SK-N-MC (cell line): ENCODE measurements at places on chromosomes 12 and 14.

DNA sequence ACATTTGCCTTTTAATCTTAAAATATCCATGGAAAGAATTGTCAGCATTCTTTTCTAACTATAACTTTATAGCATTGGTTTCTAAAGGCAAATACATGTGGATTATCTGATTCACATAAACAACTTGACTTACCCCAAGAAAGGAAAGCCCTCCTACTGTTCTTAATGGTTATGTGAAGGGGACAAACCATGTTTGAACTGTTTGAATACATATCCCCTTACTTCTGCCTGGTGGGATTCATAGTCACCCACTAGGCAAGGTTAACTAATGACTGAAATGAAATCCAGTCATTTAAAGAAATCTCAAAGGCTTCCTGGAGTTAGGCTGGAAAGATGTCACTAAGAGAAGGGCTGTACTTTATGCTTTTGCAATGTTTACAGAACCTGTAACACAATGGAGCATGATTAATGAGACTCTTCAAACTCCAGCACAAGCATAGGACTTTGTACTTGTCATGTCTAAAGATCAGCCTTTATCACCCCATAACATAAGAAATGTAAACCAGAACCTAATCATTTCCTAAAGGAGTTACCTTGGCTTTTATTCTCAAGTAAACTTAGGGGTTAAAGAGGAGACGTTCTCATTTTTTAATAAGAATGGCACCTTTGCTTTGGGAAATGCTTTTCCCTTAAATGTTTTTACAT lies 10.2 kb upstream of the FLRT2 start:
- no peak for DNase-seq

- DNase-seq: no peak
These were observed 11.9 kb downstream of the PPP1R36 start for GRCh38 chr14:64561631-64562030.

DNA sequence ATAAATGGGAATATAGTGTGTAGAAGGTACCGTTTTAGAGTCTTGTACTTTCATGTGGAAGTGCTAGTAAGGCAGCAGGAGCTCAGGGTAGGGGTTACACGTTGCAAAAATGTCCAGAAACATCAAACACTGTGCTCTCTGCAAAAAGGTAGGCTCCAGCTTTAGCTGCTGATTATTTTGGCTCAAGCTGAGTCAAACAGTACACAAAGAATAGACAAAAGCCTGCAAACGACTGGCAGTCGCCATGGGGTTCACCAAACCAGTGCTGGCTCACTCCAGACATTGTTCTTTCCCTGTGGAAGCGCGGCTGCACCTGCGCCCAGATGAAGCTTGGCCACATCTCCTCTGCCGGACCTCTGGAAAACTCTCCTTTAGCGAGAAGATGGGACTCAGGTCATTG lies 45.3 kb upstream of the NAA30 start:
- DNase-seq: no peak

DNA sequence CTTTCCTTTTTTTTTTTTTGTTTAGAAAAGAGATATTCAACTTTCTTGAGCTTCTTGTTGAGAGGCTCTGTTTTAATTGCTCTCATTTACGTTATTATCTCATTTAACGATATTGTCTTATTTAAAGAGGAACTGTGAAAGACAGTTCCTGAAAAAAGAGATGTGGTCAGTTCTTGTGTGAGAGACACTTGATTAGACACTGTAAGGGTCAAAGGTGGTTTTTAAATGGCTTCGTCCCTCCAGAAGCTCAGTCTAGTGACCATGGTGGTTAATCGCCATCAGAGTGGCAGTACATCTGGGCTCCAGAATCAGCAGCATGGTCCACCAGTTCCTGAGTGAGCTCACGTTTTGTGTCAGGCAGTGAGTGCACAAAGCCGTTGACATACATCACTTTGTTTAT lies 57.9 kb upstream of the KCNA5 start:
- no peak for DNase-seq

DNA sequence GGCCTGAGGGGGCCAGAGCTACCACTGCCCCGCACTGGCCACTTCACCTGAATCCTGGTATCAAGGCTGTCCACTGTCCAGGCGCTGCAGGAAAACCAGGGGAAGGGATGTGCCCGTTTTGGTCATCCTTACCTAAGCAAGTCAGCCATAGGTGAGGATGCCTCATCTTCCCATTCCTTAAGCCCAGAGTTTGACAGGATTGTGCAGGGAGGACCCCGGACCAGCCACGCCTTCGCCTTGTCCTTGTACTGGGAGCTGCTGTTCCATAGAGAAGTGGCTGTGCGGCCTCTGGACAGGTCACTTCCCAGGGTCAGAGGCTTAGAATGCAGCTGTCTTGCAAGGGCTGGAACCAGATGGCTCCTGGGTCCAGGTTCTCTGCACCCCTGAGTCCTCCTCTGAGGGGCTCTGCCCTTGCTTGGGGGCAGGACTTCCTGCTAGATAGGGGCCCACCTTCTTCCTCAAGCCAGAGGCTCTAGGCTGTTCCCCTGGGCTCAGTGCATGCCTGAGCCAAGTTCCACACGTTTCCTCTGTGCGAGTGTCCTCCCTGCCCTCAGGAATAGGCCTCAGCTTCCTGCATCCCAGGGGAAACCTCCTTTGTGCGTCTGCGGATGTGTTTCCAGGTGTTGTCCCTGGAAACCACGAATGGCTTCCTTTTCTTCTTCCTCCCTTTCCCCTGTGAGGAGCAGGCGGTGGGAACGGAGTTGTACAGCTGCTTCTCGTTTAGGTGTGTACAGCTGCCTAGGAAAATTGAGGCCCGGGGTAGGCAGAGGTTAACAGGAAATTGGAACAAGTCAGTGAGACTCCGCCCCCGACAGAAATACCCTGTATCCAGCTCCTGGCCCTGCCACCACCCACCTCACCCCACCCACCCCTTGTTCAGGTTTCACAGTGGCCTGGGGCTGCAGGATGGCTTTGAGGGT lies 54.3 kb upstream of the RIN3 start:
- DNase-seq: no peak

- no peak for DNase-seq
These were observed 1075.8 kb upstream of the TMEM132C start for GRCh38 chr12:127191129-127191528.

- DNase-seq: no peak
These were observed 195.2 kb downstream of the ATXN7L3B start for GRCh38 chr12:74732826-74733225.

GRCh38 chr14:73788317-73788598 lies 63.4 kb upstream of the PTGR2 start:
- no peak for DNase-seq

- DNase-seq: no peak
These were observed 18.5 kb upstream of the ANO2 start for GRCh38 chr12:5963515-5963914.

DNA sequence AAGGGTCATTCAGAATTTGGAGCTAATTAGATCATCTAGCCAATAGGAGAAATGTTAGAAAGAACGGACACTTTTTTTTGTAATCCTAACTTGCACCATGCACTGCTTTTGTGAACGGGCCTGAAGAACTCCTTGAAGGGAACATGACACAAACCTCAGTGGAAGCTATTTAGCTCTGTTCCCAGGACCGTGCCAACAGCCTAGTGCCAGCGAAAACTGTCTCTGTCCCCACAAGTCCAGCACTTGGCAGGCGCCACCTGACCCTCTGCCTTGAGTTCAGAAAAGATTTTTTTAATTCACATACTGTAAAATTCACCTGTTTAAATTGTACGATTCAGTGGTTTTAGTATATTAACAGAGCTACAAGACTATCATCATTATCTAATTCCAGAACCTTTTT lies 31.3 kb upstream of the KCNA5 start:
- DNase-seq: no peak

GRCh38 chr14:82855912-82856391 lies 1322.3 kb upstream of the SEL1L start:
- no peak for DNase-seq

DNA sequence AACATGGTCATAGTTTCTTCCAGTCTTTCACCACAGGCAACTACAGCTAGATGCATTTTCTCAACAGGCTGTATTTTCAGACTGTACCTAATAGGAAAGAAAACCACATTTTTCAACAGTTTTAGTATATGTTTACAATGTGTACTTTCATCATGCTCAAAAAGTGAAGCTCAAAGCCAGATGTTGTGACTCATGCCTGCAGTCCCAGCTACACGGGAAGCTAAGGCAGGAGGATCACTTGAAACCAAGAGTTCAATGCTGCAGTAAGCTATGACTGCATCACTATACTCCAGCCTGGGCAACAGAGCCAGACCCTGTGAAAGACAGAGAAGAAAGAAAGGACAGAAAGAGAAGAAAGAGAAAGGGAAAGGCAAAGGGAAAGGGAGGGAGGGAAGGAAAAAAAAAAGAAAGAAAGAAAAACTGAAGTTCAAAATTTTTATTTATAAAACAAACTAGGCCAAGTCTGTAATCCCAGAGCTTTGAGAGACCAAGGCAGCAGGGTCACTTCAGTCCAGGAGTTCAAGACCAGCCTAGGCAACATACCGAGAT lies 25.5 kb downstream of the GXYLT1 start:
- no peak for DNase-seq

- DNase-seq: no peak
These were observed 144.6 kb downstream of the ETV6 start for GRCh38 chr12:11793921-11794710.

- no peak for DNase-seq
These were observed 489 bp upstream of the EML5 start for GRCh38 chr14:88793259-88793625.

DNA sequence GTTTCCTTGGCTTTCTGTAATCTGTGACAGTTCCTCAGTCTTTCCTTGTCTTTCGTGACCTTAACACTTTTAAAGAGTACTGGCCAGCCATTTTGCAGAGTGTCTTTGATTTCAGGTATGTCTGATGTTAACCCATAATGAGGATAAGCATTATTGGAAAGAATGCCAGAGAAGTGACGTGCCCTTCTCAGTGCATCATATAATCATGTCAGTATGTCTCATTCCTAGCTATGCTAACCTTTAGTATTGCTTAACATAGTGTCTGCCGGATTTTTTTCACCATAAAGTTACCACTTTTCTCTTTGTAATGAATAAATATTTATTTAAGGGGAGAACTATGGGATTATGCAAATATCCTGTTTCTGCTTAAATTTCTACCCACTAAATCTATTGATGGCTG lies 28.5 kb downstream of the RERG start:
- DNase-seq: no peak

- DNase-seq: no peak
These were observed 38.7 kb upstream of the SYCP3 start for GRCh38 chr12:101777978-101778377.

GRCh38 chr12:101379149-101379548 lies 28.4 kb downstream of the ARL1 start:
- DNase-seq: no peak

DNA sequence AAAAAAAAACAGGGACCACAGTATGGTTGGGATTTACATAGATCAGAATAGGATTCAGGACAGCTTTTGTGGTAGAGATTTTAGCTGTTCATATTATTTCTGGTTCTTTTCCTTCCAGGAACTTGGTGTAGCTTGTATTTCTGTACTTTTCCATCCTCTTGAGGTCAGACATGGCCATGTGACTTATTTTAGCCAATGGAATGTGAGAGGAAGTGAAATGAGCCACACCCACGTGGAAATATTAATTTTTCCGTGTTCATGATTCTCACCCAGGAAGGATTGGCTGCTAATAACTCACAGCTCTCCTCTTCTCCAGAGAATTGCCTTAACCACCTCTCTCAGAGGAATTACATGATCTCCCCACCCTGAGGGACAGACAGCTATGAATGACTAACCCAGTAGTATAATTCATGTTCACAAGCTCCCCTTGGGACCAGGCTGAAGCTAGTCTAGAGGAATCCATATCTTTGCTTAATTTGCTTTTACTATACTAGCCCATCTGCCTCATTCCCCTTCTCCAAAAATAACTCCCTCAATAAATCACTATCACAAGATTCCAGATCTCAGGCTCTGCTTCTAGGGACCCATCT lies 340.4 kb downstream of the NUAK1 start:
- DNase-seq: no peak

GRCh38 chr14:104494483-104494882 lies 85.1 kb upstream of the C14orf180 start:
- DNase-seq: no peak

- no peak for DNase-seq
These were observed 7.3 kb upstream of the MRPL42 start for GRCh38 chr12:93460003-93460402.

- DNase-seq: no peak
These were observed 2.8 kb downstream of the TMEM179 start for GRCh38 chr14:104601786-104602185.

DNA sequence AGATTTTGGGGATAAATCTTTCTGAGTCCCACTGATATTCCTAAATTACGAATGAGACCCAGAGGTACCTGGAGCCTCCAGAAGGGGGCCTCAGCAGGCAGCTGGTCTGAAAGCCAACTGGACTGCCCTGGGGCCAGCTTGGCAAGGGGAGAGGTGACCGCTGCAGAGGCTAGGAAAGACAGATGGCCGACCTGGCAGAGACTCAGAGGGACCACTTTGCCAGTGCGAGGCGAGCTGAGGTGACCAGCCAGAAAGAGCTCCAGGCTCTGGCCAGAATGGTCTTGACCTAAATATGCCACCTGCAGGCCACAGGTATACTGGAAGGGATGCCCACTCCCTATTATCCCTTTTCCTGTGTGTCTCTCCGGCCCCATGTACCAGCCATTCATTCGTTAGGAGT lies 256.8 kb upstream of the GARIN6 start:
- no peak for DNase-seq

- DNase-seq: no peak
These were observed 12.0 kb downstream of the C2CD5 start for GRCh38 chr12:22532317-22532716.

GRCh38 chr12:38783304-38783703 lies 122.1 kb downstream of the CPNE8 start:
- DNase-seq: no peak
